NCI-H460 (cell line): ENCODE measurements at places on chromosomes 6 and 20. TPM values are rescaled to one million over a fixed set of nuclear protein-coding genes. Genes with fewer than 3 reads are reported as not detected.

The FAM83C gene
- total RNA-seq: not detected in 2 replicates

The KCNG1 gene
- 77.5 and 84.3 TPM in 2 replicates for total RNA-seq

The PLCB4 gene
- 14.8 and 15.2 TPM in 2 replicates for total RNA-seq

The ZNF831 gene
- total RNA-seq: 0.37 and 0.40 TPM in 2 replicates

The CST7 gene
- total RNA-seq: not detected in 2 replicates

The SIRPA gene
- total RNA-seq: 5.7 and 6.2 TPM in 2 replicates

The TRIM40 gene
- not detected in 2 replicates for total RNA-seq

The HECA gene
- 4.0 and 5.0 TPM in 2 replicates for total RNA-seq

The CYB5R4 gene
- total RNA-seq: 19.3 and 23.9 TPM in 2 replicates

The RREB1 gene
- 8.7 TPM in 2 replicates for total RNA-seq

The CLVS2 gene
- total RNA-seq: not detected in 2 replicates

The SPATA25 gene
- 0.75 TPM in 1 of 2 replicates, not detected in the other for total RNA-seq

The MAK gene
- total RNA-seq: 1.0 and 1.6 TPM in 2 replicates

The FOXA2 gene
- total RNA-seq: not detected in 2 replicates

The ALDH8A1 gene
- total RNA-seq: 0.20 TPM in 1 of 2 replicates, not detected in the other

The ZNF133 gene
- total RNA-seq: 11.5 and 13.9 TPM in 2 replicates

- no peak for DNase-seq
These were observed 25.6 kb upstream of the ARMH2 start for GRCh38 chr6:24824142-24824938.

- peak; percentile 65 for DNase-seq
These were observed 39.2 kb downstream of the DYNLT1 start for GRCh38 chr6:158605266-158605878.

DNA sequence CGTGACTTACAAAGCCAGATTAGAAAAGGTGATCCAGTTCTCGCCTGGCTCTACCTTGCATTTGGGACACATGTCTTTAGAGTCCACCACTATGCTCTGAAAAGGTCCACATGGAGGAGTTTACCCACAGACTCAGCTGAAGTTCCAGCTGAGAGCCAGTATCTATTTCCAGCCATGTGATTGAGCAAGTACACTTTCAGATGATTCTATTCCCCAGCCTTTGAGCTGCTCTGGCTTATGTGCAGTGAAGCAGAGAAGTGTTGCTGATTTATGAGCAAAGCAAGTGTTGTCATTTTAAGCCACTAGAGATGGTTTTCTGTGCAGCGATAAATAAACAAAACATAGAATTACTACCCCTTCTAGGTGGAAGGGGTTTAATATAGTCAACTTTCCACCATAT is 520.8 kb upstream of the RNF217 start:
- no peak for DNase-seq

DNA sequence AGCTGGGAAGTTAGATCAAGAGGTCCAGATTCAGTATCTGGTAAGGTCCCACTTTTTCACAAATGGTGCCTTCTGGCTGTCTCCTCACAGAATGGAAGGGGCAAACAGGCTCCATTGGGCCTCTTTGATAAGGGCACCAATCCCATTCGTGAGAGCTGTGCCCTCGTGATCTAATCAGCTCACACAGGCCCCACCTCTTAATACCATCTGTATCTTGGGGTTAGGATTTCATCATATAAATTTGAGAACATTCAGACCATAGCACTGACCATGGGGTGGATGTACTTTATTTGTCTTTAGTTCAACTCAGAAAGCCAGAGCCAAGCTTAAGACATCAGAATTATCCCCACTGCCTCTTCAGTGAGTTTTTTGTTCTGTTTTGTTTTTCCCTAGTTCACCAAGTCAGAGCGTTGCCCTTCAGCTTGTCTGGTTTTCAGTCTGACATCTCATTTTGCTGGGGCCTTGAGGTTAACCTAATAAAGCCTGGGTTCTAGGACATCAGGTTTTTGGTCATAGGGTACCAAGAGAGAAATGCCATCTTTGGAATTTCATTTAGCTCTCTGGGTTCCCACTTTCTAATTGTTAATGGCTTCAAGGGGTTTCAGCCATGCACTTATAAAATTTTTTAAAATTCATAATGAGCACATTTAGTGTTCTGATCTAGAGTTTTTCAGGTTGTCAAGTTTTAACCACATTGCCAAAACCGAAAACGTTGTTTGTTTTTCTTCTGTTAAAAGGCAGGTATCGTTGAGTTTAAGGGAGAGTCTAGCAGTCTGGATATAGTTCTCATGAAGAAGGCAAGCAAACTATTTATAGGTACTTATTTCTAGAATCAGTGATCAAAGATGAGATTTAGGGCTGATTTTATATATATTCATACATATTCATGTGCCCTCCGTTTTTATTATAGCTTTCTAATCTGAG is 19.0 kb downstream of the SENP6 start:
- no peak for DNase-seq

DNA sequence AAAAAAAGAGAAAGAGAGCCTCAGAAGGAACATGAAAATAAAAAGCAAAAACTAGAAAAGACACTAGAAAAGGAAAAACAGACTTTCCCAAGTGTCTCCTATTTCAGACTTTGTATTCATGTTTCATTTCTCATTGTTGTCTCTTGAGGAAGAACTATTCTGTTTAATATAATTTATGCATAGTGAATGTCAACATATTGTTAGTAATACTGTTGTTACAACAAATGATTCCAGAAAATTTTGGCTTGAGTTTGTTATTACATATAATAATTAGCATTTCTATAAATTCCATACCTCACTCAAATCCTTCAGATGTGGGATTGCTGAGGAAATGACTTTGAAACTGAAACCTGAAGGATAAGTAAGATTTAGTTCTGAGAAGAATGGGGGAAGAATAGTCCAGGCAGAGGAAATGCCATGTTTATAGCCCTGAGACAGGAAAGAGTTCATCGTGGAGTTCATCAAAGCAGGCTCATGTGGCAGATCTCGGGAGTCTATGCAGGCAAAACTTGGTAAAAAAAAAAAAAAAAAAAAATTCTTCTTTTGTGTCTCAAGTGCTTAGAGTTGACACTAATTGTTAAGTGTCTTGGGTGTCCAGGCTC is 53.1 kb upstream of the EIF2S2 start:
- DNase-seq: no peak

DNA sequence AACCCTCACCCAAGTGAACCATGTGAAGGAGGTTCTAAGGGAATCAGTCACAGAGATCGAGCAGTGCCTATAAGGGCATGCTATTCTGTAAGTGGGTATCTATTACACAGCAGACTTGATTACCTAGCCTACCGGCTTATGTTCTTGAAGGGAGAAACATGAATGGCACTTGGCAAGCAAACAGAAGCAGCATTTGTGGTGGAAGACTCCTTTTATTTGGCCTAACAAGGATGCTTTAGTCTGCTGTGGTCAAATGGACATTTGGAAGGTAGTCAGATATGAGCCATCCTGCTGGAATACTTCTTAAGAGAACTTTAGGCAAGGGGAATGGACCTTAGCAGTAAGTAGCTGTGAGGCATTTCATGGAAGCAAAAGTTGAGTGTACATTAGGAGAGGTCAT is 126.3 kb downstream of the COL12A1 start:
- DNase-seq: no peak

GRCh38 chr20:36493051-36493800 is 48.1 kb upstream of the MYL9 start:
- DNase-seq: peak; percentile 14

GRCh38 chr6:138415125-138415524 is 11.1 kb downstream of the HEBP2 start:
- no peak for DNase-seq

DNA sequence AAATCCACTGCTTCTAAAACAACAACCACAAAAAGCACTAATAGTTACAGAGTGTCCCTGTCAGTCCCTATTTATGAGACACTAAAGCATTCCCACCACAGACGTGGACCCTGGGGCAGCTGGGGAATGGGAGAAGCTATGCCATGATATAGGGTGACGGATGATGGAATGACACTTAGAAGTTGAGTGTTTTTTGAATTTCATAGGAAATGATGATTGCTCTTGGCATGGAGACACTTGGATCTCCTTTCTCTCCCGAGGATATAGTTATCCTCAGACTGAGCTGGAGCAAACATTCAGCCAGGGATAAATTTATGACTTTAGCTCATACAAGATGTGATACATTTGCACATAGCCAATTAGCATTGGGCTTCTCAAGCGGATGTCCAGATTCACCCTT is 151.2 kb downstream of the EDN3 start:
- DNase-seq: no peak

- DNase-seq: no peak
These were observed 45.1 kb downstream of the FRK start for GRCh38 chr6:116015561-116015960.

DNA sequence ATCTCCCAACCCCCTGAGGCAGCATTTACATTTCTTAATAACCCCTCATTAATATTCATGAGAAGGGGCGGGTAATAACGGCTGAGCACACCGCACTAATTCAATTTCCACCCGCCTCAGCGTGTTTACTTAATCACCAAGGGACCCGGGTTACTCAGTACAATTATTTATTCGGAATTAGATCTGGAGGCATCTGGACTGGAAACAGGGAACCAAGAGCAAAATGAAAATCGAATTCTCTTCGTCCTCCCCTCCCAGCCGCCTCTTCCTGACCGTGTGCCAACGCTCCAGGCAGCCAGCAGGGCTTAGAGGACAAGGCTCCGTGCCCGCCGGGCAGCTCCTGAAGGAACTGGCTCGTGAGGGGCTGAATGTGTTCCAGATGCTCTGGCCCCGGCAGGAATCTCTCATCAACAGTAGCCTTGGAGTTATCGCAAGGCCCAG is 23.5 kb upstream of the CTNNBL1 start:
- DNase-seq: no peak

GRCh38 chr6:125994670-125995488 is 8.5 kb downstream of the TRMT11 start:
- no peak for DNase-seq

GRCh38 chr6:84641076-84641475 is 123.3 kb downstream of the TBX18 start:
- DNase-seq: no peak

DNA sequence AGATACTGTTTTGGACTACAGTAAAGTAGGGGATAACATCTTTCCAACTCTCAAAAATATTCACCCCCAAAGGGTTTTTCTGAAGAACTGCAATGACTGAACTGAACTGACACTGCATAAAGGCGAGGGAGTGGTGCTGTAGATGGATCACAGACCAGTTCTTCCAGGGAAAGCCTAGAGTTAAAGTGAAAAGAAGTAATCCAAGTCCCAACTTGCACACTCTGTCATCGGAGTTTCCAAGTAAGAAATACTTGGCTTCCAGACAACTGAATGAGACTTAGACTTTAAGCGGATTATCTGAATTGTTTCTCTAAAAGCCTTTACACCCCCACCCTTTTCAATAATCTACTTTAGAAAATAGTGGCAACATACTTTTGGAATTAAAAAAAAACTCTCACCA is 134.1 kb upstream of the PREP start:
- DNase-seq: no peak

DNA sequence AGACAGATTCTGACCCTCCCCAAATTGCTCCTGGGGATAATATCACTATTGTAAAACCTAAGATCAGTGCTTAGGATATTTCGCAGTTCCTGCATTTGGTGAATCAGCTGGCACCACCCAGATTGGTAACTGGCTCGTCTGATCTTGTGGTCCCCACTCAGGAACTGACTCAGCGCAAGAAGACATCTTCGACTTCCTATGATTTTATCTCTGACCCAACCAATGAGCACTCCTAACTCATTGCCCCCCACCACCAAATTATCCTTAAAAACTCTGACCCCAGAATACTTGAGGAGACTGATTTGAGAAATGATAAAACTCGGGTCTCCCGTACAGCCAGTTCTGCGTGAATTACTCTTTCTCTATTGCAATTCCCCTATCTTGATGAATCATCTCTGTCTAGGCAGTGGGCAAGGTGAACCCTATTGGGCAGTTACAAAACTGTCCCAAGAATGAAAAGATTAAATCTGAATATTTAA is 55.7 kb upstream of the PRND start:
- DNase-seq: peak; percentile 34

DNA sequence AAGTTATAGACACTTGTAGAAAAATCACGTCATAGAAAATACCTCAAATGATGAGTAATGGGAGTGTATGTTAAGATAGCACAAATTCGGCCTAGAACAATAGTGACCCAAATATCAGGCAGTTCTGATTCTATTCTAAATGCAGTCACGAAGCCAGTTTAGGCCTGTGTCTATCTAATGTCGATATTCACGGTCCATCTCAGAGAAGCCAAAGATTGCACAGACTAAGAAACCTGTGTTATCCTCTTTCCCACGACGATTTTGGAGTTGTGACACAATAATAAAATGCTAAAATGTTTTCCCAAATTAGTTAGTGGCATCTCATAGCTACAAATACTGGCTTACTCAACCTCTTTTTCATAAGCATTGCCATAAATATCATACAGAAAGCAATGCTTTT is 4.0 kb downstream of the HIVEP2 start:
- no peak for DNase-seq

DNA sequence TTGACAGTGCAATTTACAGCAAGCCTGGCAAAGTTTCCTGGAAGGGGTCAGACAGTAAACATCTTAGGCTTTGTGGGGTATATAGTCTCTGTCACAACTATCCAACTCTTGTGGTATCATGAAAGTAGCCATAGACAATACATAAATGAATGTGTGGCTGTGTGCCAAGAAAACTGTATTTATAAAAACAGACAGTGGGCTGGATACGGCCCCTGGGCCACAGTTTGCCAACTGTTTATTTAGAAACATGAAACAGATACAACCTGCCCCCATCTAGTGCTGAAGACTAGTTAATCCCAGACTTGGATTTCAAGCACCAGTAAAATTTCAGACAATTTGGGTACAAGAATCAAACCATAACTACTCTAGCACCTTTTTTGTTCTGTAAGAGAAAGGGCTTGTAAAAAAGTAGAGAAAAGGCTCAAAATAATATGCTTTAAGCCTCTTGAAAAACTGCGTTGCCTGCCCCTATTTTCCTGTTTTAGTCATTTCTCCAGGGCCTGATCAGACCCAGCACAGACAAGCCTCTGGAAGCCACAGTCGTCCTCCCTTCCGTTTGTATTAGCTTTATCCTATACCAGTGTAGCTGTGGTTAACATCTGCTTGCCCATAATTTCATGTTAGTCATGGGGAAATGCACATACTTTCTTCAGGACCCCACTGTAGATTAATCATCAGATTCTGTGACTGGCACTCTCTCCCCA is 30.8 kb downstream of the JAG1 start:
- DNase-seq: no peak

DNA sequence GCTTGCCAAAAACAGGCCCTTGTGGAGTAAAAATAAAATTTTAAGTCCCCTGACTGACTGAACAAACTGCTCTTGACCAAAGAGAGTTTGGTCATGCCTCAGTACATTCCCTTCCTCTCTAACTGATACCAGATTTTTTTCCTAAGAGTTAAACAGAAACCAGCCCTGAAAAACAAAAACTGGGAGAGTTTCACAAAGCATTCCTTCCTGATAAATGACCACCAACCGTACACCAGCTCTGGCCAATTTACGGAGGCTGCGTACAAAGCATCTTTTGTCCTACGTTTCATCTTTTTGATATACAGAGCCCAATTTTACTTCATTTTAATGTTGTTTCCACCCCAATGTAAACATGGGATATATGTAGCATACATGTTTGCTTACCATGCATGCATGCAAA is 477.4 kb upstream of the HTR1E start:
- no peak for DNase-seq

DNA sequence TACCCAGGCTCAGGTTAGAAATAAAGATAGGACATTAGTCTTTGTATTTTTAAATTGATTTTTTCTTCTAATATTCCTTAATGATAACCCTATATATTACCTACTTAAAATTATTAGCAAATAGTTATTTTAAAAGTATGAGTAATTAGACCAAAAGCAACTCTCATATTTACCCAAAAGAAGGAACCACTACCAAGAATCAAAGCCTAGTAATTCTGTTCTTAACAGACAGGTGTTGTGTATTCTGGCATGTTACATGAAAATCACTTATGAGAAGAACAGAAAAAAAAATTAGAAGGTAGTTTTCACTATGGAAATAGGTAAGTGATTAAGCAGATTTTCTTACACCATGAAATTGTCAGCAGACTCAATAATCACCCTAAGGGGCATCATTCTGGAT is 105.1 kb downstream of the ATG5 start:
- no peak for DNase-seq
